Esophagus (tissue), 2 donors: ENCODE measurements at places on chromosomes 13 and 19. TPM values are rescaled to one million over a fixed set of nuclear protein-coding genes. Genes with fewer than 3 reads are reported as not detected.

TMEM259 gene
- polyA plus RNA-seq, result 238 TPM

ZNF878 gene
- 0.18 TPM for polyA plus RNA-seq

ZNF98 gene
- polyA plus RNA-seq, result 0.08 TPM

WASF3 gene
- 1.5 TPM for polyA plus RNA-seq

LILRA2 gene
- 0.55 TPM for polyA plus RNA-seq

MBD3L3 gene
- not detected for polyA plus RNA-seq

LILRA1 gene
- 0.08 TPM for polyA plus RNA-seq

GARIN5A gene
- polyA plus RNA-seq, result 1.3 TPM

C1QTNF9B gene
- 0.04 TPM for polyA plus RNA-seq
